ENCODE measurements at places on chromosomes 4 and X. TPM values are rescaled to one million over a fixed set of nuclear protein-coding genes. Genes with fewer than 3 reads are reported as not detected.

GRCh38 chrX:44828008-44828605 lies 15.7 kb upstream of the DUSP21 start:
- DNase-seq = no peak

GRCh38 chrX:4925911-4926310 lies 1212.5 kb upstream of the PRKX start:
- DNase-seq = no peak

DNA sequence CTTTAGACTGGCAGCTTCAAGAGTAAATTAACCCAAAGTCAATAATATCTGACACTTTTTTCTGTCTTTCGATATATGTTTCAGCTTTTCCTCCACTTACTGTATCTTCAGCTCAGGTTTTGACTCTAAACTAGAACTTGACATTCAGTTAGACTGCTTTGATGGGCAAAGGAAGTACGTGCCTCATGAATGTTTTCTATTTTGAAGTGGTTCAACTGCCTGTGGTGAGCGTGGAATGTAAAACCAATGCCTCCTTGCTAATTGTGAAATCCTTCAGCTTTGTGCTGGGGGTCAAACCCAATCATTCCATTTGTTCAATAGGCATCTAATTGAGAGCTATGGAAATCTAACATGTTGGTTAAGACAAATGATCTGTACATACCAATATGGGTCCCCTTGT lies 857.0 kb upstream of the HTR2C start:
- no peak for DNase-seq

Gene GASK1B
- 37.6 TPM for total RNA-seq

Gene MYOZ2
- 0.35 TPM for total RNA-seq

Gene RPS6KA6
- 2.7 TPM for total RNA-seq

Measured in chondrocyte (in vitro differentiated cells).